Cortex of kidney (tissue), 1 donor: ENCODE measurements at places on chromosomes 11 and 22.

DNA sequence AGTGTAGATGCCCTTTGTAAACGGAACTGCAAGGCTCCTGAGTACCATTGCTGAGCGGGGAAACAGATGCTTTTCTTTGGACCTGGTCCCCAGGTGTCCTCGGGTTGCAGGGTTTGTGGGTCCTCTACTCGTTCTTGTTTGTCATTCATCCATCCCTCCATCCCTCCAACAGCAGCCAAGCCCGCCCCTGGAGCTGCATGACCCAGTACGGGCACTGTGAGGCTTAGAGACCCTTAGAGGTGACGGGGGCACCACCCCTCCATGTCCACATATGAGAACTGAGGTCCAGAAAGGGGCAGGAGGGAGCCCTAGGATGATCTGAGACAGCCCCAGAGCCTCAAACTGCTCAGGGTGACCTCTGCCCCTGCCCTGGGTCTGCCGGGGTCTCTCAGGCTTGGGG is 45.4 kb downstream of the WNT11 start:
- no peak for DNase-seq

- DNase-seq = no peak
Measured at GRCh38 chr11:2678396-2678795, 21.4 kb downstream of the KCNQ1OT1 start.

DNA sequence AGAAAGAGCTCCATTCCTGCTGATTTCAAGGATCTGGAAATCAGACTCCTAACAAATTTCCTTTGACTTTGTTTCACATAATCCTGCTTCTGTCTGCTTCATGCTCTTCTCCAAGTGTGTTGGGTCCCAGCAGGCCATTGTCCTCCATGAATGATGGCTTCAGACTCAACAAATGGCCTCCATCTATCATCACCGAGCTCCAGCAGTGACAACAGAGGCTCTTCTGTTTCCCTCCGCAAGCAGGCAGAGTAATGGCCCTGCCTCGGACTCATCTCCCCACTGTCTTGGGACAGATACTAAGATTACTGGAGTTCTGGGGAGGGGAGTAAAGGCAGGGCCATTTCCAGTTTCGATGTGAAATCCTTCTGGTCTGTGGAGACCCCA is 127.3 kb downstream of the TENM4 start:
- no peak for DNase-seq

GRCh38 chr11:9748361-9748970 is 84.6 kb downstream of the SWAP70 start:
- DNase-seq = no peak

DNA sequence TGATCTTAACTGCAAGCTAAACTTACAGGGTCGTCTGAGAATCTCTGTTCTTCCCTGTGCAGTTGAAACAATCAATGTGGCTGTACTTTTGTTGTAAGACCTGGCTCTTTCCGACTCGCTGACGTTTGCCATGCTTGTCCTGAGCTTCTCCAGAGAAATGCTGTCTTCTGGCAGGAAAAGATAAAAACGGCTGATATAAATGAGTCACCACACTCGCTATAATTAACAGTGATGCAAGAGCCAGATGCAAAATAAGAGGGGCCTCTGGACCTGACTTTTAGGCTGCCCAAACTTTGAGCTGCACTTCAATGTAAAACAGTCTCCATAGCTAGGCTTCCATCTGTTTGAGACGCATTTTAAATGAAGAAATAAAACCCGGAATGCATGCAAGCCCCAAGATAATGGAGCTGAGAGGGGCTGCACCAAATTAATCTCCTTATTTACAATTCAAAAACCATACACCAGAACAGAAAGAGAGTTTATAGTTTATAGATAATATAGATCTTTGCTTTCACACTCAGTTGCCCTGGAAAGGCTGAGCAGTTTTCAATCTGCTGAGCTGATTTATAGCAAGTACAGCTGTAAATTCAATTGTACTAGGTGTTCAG is 48.5 kb downstream of the WT1 start:
- DNase-seq = no peak

DNA sequence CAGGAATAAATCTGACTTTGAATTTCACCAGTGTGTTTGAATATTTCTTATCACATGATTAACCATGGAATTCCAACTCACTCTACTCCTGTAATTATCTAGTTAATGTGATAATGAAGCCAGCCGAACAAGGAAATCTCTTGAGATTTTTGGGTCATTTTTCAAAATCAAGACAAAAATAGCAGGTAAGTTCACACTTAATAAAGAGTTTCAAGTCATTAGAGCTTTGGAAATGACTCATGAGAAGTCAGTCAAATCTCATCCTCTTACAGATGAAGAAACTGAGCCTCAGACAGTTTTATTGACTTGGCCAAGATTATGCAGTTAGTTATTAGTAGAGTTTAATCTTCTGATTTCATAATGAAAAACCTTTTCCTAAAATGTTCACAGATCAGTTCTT is 148.8 kb downstream of the ARHGAP42 start:
- DNase-seq = no peak

- DNase-seq = no peak
Measured at GRCh38 chr22:27358096-27358870, 443.3 kb downstream of the MN1 start.

- DNase-seq = no peak
Measured at GRCh38 chr11:67022341-67022933, 497 bp upstream of the SYT12 start.

- DNase-seq = no peak
Measured at GRCh38 chr22:17114898-17115235, 6.3 kb downstream of the TMEM121B start.

- no peak for DNase-seq
Measured at GRCh38 chr11:2151500-2152257, 9.3 kb downstream of the INS start.

GRCh38 chr11:3817181-3817800 is 8.9 kb downstream of the PGAP2 start:
- DNase-seq = no peak

- DNase-seq = no peak
Measured at GRCh38 chr11:114102993-114103896, 43.7 kb downstream of the ZBTB16 start.

DNA sequence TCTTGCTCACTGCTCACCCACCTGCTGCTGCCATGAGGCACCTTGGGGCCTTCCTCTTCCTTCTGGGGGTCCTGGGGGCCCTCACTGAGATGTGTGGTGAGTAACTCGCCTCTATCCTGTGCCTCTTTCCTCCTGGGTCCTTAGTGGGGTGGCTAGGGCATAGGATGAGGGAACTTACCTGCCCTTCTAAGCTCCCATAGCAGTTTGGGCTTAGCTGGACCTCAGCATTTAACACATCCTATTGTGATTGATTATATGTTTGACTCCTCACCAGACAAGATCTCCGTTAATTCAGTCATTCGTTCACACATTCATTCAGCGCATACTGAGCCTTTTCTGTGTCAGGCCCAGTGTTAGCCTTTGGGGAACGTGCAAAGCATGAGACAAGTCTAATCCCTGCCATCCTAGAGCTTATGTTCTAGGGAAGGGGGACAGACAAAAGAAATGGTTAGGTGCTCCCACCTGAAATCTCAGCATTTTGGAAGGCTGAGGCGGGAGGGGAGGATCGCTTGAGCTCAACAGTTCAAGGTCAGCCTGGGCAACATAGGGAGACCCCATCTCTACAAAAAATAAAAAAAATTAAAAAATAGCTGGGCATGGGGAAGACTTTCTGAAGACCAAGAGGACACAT is 441 bp downstream of the TCN2 start:
- DNase-seq = no peak

DNA sequence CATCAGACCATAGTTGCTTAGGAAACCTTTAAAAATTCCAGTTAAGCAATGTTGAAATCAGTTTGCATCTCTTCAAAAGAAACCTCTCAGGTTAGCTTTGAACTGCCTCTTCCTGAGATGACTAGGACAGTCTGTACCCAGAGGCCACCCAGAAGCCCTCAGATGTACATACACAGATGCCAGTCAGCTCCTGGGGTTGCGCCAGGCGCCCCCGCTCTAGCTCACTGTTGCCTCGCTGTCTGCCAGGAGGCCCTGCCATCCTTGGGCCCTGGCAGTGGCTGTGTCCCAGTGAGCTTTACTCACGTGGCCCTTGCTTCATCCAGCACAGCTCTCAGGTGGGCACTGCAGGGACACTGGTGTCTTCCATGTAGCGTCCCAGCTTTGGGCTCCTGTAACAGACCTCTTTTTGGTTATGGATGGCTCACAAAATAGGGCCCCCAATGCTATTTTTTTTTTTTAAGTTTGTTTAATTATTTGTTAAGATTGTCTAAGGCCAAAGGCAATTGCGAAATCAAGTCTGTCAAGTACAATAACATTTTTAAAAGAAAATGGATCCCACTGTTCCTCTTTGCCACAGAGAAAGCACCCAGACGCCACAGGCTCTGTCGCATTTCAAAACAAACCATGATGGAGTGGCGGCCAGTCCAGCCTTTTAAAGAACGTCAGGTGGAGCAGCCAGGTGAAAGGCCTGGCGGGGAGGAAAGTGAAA is 73.4 kb downstream of the NCAPD3 start:
- no peak for DNase-seq
